Stimulated activated CD4-positive, alpha-beta T cell treated with anti-CD3 and anti-CD28 coated beads, Interleukin-12 subunit alpha, Interleukin-12 subunit beta, amount 100 ng/mL, for 48 hours (primary cell): ENCODE measurements at places on chromosomes 7 and 10.

GRCh38 chr7:101744588-101744987 lies 72.8 kb upstream of the CUX1 start:
- DNase-seq: no peak

GRCh38 chr7:135388616-135389015 lies 121.3 kb downstream of the CNOT4 start:
- DNase-seq: no peak

- no peak for DNase-seq
Measured at GRCh38 chr7:44063547-44063893, 1.8 kb downstream of the PGAM2 start.

DNA sequence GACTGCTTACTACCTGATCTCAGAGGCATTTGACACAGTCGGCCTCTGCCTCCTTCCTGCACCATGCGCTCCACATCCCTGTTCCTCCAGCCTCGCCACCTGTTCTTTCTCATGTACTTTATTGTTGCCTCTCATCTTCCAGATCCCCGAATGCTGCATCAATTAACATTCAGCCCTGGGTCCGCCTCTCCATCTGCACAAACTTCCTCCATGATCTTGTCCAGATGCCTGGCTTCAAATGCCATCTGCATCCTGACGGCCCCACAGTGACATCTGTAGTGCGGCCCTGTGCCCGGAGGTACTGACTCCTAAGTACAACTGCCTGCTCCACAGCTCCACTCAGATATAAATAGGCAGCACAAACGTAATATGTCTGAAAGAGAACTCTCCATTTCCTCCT lies 51.2 kb upstream of the STK17A start:
- no peak for DNase-seq

GRCh38 chr10:53063805-53064204 lies 291.2 kb upstream of the MBL2 start:
- no peak for DNase-seq

DNA sequence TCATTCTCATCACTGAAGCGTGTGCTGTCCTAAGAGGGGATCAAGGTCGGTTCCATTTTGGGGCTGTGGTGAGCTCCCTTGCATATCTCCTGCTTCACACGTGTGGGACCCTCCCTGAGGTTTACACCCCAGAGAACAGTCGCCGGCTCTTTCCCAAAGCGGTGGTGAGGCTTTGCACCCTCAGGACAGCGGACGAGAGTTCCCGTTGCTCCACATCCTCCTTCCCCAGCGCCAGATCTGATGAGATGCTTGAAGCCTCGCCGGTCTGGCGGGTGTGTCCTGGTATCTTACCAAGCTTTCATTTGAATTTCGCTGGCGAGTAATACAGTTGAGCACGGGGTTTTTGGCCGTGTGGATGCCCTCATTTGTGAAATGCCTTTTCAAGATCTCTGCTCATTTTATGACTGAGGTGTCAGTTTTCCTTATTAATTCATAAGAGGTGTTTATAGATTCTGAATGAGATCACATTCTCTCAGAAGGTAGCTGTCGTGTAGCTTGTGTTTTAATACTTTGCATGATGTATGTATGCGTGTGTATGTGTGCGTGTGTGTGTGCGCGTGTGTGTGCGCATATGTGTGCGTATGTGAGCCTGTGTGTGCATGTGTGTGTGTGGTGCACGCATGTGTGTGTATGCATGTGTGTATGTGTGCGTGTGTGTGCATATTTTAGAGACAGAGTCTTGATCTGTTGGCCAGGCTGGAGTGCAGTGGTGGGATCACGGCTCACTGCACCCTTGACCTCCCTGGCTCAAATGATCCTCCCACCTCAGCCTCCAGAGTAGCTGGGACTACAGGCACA lies 30.7 kb downstream of the ELFN1 start:
- no peak for DNase-seq

DNA sequence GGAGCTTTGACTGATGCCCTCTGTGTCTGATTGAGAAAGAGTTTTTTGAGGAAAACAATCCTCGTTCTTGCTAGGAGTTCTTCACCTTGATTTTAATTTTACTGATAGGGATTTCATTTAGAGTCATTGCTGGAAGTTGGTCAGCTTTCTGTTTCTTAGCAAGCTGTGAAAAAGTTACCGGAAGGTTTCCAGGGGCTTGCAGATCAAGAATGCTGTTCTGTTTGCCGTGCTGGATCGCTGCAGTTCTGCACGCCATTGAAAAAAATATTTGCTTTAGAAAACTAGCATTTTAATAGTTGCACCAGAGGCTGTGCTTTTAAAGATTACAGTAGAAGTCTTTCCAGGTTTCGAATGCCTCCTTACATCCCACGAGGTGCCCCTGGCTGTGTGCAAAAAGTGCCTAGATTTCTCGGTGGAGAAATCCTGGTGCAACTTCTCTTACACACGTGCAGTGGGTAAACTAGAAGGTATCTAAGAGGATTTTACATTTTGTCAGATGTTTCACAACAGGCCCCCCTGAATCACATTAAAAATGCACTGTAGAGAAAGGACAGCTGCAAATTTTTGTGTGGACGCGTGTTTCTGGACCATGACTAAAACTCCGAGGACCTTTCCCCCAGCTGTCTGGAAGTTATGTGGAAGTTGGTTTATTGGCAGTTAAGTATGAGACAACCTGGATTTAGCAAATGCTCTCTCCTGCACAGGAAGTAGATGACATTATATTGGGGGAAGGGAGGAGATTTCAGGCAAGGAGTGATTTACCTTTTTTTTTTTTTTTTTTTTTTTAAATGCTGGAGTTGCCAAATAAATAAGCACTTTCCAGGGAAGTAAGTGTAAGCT lies 5.8 kb downstream of the TCF7L2 start:
- no peak for DNase-seq

GRCh38 chr10:74384615-74385183 lies 233.7 kb downstream of the ADK start:
- no peak for DNase-seq

DNA sequence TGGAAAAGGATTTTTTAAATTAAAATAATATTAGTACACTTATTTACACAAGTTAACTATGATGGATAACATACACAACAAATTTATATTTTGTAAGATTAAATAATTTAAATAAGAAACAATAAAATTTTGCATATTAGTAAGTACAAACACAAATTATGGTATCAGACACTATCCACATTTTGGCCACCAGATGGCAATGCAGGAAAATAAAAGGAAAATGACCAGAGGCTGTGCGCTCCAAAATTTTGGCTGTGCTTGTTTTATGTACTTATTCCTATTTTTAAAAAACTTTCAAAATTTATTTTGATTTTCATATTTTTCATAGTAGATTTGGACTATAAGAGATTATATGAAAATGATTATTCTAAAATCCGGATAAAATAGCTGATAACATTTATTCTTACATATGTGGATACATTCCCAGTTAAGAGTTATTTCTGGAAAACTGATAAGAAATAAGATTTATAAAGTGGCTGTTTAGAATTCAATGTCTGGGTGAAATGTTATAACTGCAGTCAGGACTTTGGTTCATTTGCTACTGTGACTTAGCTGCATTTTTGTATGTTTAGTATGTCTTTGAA lies 274.7 kb upstream of the HGF start:
- DNase-seq: no peak
